ENCODE measurements at places on chromosomes 1 and 21.
A peak's percentile ranks its signal among the peaks of the same experiment; 100 is the strongest.

- DNase-seq: no peak
Observed at GRCh38 chr1:93221913-93222312, 41.4 kb downstream of the CCDC18 start.

GRCh38 chr1:50371749-50372148, 51.5 kb downstream of the DMRTA2 start:
- no peak for DNase-seq

GRCh38 chr1:162632217-162632666, at the start of gene DDR2:
TSS of gene DDR2 (plus strand) at chr1:162632464. CDS start at chr1:162719064, 86,600 bp downstream.
- DNase-seq: peak; percentile 89

DNA sequence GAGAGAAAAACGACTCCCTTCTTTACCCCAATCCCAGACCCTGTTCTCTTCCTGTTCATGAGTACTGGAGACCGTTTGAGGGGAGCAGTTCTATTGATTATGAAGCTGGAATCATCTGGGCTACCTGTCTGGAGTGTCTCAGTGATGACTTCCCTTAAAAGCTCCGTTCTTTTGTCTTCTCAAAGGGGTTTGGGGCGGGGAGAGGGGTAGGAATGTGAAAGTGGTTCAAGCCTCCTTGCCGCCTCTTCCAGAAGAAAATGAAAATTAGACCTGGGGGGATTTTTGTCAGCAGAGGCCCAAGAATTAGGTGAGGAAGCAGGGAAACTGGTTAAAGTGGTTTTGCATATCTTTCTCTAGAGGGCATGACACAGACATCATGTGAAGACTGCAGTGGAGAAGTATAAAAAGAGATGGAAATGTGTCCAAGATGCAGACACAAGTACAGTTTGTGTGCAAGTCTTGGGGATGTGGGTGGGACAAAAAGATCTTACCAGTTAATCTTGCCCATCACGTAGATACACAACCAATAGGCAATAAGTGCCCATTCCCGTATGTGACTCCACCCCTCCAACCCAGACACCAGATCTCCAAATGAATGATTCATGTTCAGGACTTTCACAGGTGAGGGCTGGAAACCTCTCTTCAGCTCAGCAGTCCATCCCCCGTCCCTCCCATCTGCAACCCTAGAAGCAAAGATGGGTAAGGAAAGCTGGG, 470 bp upstream of the MTMR11 start:
- DNase-seq: no peak

DNA sequence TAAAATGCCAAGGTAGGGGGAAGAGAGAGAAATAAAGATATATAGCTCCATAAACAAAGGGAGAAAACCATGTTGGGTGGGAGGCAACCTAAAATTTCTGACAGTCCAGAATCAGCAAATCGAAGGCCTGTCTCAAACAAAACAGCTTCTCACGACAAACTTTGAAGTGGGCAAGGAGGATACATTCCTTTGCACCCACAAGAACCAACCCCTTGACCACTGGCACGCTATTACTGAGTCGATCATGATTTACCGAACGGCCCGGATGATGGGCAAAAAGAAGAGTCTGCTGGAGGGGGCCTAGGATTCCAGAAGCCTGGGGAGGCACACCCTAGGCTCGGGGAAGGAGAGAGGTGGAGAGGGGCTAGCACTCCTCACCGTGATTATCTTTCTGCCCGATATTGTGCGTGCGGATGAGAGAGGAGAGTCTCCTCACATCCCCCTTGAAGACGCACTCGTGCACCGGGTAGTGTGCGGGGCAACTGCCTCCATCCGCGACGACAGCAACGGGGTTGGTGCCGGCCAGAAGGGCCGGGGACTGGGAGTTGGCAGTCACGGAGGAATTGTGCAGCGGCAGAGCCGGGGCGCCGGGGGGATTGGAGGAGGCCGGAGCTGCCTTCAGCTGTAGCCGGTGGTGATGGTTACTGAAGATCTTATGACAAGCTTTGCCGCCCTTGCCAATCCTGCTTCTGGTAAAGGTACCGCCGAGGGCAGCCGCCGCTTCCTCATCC, 756 bp downstream of the ANKRD13C start:
- no peak for DNase-seq

- no peak for DNase-seq
Observed at GRCh38 chr1:7375781-7376660, 395.1 kb upstream of the VAMP3 start.

DNA sequence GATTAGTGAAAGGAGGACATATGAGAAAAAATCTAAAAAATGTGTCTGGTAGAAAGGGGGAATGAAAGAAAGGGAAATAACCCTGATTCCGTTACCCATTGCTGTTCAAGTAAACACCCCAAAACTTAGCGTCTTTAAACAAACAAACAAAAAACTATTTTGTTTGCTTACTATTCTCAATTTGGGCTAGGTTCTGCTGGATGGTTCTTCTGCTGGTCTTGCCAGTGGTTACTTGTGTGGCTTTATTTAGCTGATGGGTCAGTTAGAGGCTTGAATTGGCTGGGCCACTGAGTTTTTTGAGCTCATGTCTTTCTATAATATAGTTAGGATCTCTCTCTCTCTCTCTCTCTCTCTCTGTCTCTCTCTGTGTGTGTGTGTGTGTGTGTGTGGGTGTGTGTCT, 112.1 kb downstream of the GRIK1 start:
- no peak for DNase-seq

- no peak for DNase-seq
Observed at GRCh38 chr1:211485480-211485857, 6.5 kb downstream of the RD3 start.

DNA sequence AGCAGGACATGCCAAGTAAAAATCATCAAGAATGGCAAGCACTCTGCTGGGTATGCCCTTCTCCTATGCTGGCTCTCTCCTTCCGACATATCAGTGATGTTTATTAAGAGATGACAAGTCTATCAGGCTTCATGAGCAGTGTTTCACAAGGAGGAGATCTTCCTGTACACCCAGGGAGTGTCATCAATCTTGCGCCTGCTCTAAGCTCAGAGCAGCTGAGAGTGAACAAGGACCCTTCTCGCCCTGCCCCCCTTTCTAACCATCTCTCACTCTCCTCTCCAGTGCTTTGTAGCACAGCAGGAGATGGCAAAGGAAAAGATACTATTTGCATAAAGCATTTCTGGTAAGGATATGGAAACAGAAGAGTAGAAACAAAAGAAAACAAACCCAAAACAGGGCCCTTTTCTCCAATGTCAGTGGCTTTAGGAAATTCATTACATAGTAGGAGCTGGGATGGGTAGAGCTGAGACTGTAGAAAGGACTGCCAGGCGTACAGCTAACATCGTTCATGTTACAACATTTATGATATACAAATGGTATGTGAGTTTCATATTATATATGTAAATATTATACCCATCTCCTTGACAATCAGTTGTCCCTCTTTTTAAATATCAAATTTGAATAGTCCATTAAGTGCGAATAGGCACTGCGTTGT, 201.7 kb downstream of the NUF2 start:
- no peak for DNase-seq

DNA sequence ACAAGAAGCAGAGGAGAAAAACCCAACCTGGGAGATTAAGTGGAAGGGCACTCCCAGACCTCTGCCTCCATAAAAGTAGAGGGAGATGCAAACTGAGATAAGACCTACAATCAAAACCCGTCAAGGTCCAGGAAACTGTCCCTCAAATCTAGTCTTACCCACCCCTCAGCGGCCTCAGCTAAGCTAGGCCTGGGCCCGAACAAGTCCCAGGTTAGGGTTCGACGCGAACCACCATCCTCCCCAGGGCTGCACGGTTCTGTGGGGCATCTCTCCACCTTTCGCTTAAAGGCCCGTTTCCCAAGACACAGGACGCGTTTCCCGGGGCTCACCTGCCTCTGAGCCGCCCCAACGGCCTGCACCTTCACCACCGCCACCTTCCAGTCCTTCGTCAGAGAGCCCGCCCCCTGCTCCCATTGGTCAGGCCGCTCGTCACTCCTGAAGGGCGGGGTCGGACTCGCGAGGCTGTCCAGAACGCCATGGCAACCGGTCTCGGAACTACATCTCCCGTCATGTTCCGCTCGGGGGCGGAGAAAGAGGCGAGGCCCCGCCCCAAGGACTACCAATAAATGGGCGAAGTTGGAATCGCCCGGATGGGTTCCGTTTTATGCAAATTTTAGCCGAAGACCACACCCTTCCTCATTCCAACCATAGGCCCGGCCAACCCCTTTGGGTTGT, at the start of gene CRYZL1:
TSS of gene CRYZL1 (minus strand) at position 390 of the 675 bp plus-strand sequence. CDS start 10,190 bp downstream, outside the sequence.
- peak; percentile 100 for DNase-seq

DNA sequence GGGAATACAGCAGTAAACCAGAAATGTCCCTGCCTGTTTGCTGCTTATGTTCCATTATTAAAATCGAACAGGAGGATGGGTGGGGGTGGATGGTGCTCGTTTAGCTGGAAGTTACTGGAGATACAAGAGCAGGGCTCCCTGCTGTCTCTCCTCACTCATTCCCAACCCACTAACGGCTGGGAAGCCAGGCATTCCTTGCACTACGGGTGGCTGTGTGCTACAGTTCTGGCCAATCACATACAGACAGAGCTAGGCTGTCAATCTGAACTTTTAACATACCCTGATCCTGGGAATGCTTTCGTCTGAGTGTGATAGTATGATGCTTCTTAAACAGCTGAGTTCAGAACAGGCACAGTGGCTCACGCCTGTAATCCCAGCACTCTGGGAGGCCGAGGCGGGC, 7.0 kb downstream of the SIPA1L2 start:
- DNase-seq: no peak

GRCh38 chr1:102593276-102593675, 515.0 kb downstream of the COL11A1 start:
- no peak for DNase-seq

GRCh38 chr1:64484651-64485050, 14.7 kb downstream of the CACHD1 start:
- DNase-seq: no peak

- DNase-seq: no peak
Observed at GRCh38 chr1:166350490-166350889, 183.7 kb upstream of the FAM78B start.

DNA sequence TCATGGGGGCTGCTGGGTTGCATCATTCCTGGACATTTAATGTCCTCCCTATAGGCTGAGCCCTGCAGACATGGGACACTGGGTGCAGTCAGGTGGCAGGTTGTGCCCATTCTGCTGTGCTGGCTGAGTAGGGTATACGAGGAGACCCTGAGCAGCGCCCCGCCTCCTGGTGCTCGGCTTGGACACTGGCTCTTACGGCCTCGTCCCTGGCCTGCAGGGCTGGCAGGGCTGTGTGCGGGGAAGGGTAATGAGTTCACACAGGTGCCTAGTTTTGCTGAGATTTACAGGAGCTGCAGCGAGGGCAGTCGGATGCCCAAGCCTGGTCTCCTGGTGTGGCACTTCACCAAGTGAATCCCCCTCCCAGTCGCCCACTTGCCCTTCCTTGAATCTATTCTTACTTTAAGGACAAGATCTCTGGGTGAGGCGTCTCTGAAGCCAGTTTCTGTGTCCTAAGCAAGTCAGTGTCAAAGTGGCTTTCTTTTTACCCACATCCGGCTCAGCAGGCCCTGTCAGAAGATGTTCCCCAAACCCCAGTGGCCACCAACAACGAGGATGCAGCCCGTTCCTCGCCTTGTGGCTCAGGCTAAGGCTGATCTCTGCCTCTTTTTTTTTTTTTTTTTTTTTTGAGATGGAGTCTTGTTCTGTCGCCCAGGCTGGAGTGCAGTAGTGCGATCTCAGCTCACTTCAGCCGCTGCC, 73.2 kb downstream of the MAN1C1 start:
- no peak for DNase-seq

GRCh38 chr1:195754874-195755273, 853.4 kb downstream of the KCNT2 start:
- DNase-seq: no peak

- no peak for DNase-seq
Observed at GRCh38 chr1:200959411-200959921, 64.0 kb downstream of the KIF21B start.

DNA sequence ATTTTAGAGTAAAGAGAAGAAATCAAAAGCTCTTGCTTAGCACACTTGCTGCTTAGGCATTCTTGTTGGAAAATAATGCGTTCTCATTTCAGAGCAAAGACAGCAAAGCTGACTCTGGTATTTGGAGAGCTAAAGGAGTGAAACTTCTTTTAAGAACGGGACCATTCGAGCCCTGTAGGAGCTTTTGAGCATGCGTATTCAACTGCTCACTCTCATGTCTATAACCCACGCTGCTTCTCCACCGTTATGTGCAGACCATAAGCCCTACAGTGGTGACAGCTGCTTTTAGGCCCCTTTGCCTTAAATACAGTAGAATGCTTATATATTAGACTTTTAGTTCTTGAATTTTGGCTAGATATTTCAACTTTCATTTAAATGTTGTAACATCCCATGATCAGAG, 214.2 kb upstream of the CACYBP start:
- DNase-seq: no peak

GRCh38 chr1:156589546-156589945, 2.0 kb upstream of the NAXE start:
- no peak for DNase-seq

DNA sequence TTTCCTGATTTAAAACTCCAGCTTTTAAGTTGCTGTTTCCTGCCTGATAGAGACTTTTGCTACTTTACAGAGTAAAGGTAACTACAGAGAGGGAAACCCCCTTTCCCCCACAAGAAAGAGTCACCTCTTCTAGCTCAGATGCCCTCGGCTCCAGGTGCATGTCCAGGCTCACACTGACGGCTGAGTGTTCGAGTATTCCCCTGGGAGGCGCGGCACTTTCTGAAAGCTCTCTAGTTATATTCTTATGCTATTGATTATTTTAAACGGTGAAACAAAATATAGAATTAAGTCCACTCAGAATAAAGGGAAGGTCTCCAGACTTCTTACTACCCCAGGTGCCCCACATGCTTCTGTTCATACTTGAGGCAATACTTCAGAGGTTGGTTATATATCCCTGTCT, 160.3 kb upstream of the FMN2 start:
- no peak for DNase-seq

DNA sequence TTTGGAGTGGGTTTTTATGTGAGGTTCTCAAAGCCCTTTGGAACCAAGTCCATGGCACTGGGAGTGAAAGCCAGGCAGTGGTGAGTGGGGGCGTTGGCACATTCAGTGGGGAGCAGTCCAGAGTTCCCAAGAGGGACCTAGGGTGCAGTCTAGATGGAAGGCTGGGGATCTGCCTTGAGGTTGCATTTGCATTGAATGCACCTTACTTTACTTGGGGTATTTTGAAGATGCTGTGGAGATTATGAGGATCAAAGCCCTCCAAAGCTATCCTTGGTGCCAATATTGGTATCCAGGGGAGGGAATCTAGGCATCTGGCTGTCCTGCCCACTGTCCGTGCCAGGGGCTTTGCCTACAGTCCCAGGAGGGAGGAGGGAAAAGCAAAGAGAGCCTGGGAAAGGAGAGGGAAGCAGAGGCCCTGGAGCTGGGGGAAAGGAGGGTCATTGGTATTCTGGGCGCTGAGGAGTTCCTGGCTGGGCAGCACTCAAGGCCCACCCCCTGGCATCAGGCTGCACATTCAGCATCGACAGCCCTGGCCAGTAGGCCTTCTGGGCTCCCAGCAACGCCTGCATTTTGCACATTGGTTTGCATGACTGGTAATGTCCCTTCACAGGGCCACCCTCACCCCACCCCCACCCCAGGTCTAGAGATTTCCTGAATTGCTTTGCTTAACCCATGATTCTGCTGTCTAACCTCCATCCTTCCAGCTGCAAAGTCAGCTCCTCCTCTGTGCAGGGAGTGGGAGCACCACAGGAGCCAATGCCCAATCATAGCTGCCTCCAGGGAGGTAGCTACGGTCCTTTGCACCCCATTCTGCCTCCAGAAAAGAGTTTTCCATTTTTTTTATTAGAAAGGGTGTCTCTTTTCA, 843 bp upstream of the BCAN start:
- no peak for DNase-seq

GRCh38 chr1:174023440-174023839, 1.3 kb upstream of the RC3H1 start:
- DNase-seq: no peak

GRCh38 chr1:154777154-154777553, 92.9 kb downstream of the KCNN3 start:
- DNase-seq: no peak

Data from tibial artery (tissue), 4 donors.